Stimulated activated CD4-positive, alpha-beta T cell treated with anti-CD3 and anti-CD28 coated beads, TNF-alpha, amount 100 ng/mL, for 48 hours (primary cell): ENCODE measurements at places on chromosomes 6 and 20.

- no peak for DNase-seq
Measured at GRCh38 chr6:53168516-53169267, 20.1 kb upstream of the GCM1 start.

GRCh38 chr6:167941822-167942221 lies 55.6 kb upstream of the KIF25 start:
- DNase-seq, result no peak

- no peak for DNase-seq
Measured at GRCh38 chr6:141028791-141029280, 1103.9 kb upstream of the GJE1 start.

DNA sequence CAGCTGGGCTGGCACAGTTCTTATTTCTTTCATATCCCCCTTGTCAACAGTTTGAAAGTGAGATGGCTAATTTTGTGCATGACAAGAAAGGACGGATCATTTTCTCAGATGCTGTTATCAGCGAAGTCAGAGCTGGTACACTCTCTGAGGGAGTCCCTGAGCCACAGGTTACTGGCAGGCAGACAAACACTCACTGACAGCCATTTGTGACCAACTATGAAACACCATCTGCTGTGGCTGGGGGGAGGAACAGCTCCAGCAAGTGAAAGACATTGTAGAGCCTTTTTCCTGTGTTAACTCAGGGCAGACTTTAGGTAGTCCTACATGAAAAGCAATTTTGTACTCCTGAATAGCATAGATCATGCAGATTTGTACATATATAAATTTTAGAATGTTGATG lies 22.2 kb downstream of the OLIG3 start:
- no peak for DNase-seq

GRCh38 chr20:24316731-24317130 lies 152.7 kb upstream of the SYNDIG1 start:
- no peak for DNase-seq

- DNase-seq, result peak; percentile 51
Measured at GRCh38 chr20:5222919-5223634, 93.7 kb downstream of the PROKR2 start.

- DNase-seq, result peak; percentile 65
Measured at GRCh38 chr6:108557494-108558371, 3.0 kb upstream of the FOXO3 start.

DNA sequence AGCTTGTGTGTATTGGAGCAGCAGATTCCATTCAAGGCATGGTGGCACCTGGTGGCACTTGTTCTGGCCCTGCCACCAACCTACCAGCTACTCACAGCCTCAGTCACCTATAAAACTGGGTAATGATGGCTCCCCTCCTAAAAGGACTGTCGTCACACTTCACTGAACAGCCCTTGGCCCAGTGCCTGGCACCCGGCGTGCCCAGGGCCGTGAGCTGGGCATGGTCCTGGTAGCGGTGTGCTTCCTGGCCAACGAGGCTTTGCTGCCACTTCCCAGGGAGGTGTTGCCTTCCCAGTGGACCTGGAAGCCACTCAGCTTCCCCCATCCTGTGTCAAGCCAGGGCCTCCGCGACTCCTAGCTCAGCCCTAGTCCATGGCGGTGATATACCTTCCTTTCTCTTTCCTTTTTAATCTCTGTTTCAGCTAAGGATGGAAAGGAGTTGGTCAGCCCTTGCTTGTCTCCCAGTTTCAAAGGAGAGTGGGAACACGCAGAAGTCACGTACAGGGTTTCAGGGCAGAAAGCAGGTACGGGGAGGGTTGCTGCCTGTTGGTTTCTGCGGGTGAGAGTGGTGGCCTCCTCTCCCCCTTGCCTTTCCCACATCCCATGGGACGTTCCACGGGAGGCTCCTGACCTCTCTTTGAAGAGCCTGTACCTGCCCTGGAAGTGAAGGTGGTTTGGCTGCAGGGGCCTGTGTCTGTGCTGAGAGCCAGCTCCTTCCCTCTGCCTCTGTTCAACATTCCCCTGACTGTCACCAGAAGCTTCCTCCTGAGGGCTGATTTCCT lies 25.5 kb downstream of the ENTPD6 start:
- DNase-seq, result no peak

GRCh38 chr6:30883685-30884520 lies at the start of gene DDR1:
DDR1 (plus strand) TSS chr6:30884519; CDS start chr6:30888730, 4,211 bp downstream.
- DNase-seq, result peak; percentile 45

GRCh38 chr6:43547222-43547621 lies 28.6 kb downstream of the XPO5 start:
- no peak for DNase-seq

DNA sequence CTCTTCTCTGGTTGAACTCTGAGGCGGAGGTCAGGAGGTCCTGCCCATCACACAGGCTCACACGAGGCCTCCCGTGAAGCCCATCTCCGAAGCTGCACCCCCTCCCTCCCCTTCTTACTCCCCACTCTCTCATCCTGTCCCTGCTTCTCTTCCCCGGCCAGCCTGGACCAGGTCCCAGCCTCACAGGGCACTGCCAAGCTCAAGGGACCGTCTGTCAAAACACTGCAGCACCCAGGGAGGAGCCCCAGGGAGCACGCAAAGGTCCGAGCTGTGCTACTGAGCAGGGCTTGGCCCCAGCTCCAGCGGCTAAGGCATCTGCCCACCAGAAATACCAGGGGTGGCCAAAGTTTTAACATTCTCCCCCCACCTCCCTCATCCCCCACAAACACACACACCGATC lies 70.0 kb downstream of the PSMG4 start:
- DNase-seq, result no peak

DNA sequence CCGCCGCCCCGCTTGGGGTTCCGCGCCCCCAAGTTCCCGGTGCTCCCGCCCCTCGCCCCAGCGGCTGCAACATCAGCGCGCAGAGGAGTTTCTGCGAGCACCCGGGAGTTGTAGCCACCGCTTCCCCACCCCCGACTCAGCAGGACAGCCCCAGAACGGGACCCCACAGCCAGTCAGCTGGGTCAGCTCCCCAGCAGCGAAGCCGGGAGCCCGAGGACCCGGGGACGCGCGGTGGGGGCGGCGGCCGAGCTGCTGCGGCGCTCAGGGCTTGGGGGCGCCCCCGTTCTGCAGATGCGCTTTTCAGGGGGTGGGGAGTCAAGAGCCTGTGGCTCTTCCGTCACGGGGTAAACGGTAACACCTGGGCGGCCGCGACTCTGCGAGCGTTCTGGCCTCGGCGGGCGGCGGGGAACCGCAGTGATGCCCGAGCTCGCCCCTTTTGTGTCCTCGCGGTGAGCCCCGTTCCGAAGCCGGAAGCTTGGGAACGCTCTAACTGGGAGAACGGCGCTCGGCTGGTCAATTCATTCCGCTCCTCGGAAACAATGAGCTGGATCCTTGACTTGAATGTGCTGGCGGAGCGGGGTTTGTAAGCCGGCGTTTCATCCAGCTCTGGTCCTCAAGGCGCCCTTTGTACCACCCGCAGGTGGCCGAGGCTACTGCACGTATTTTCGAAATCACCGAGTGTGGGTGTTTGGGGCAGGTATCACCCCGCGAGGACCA lies 774 bp downstream of the PLEKHG1 start:
- peak; percentile 66 for DNase-seq

- no peak for DNase-seq
Measured at GRCh38 chr20:19015351-19016139, 196.9 kb upstream of the SLC24A3 start.
